ENCODE measurements at places on chromosomes 13 and 19.

GRCh38 chr13:45615501-45616101 is at the start of gene ERICH6B:
ERICH6B (minus strand) TSS chr13:45615739; CDS start chr13:45597005, 18,734 bp downstream.
- DNase-seq = peak; percentile 69

GRCh38 chr13:86792153-86792651 is 879.0 kb upstream of the SLITRK5 start:
- no peak for DNase-seq

GRCh38 chr13:46052319-46053161 is at the start of gene ZC3H13:
ZC3H13 (minus strand) TSS chr13:46052746; CDS start chr13:46045507, 7,239 bp downstream.
- DNase-seq = peak; percentile 92

DNA sequence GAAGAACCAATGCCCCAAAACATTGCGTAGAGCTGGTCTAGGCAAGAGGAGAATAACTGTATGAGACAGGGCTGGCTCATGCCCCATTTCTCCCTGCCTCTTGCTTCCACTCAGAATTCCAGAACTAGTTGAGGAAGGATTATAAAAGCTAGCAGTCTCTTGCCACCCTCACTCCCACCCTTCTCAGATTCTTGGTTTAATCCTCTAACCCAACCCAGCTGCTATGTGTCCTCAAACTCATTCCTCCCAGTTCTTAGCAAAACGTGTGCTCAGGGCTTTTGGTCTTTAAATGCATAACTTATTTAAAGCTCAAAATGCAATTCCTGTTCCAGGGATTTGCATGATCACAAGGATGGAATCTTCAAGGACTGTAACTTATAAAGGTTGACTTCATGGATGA is 466.3 kb downstream of the COG6 start:
- peak; percentile 75 for DNase-seq

- no peak for DNase-seq
Observed at GRCh38 chr19:3189702-3190469, 4.2 kb downstream of the NCLN start.

DNA sequence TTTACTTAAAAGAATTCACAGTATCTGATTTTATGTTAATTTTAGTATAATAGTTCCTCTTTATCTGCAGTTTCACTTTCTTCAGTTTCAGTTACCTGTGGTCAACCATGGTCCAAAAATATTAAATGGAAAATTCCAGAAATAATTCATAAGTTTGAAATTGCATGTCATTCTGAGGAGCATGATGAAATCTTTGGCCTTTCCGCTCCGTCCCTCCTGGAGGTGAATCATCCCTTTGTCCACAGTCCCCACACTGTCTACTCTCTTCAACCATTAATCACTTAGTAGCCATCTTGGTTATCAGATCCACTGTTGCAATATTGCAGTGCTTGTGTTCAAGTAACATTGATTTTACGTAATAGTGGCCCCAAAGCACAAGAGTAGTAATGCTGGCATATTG is 26.9 kb downstream of the SLITRK6 start:
- DNase-seq = no peak

DNA sequence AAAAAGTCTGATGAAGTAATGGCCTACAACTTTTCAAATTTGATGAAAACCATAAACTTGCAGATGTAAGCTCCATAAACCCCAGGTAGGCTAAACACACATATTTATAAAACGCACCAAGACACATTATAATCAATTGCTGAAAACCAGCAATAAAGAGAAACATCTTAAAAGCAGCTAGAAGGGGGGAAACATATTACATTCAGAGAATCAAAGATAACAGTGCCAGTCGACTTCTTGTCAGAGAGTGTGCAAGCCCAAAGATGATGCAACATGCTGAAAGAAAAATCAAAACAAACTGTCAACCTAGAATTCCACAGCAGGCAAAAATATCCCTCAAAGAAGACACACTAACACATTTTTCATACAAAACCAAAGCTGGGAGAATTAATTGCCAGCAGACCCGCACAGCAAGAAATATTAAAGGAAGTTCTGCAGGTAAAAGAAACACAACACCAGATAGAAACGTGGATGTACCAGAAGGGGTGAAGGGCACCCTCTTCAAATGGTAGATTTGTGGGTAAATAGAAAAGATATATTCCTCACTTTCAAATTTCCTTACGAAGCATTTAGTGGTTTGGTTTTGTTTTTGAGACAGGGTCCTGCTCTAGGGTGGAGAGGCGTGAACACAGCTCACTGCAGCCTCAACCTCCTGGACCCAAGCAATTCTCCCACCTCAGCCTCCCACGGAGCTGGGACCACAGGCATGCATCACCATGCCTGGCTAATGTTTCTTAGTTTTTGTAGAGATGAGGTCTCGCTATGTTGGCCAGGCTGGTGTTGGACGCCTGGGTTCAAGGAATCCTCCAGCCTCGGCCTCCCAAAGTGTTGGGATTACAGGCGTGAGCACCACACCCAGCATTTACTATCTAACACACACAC is 16.5 kb upstream of the ATP1A3 start:
- no peak for DNase-seq

- no peak for DNase-seq
Observed at GRCh38 chr13:71621174-71622124, 245.6 kb downstream of the DACH1 start.

- DNase-seq = no peak
Observed at GRCh38 chr13:39385154-39385553, 217.8 kb downstream of the LHFPL6 start.

GRCh38 chr19:2824129-2824528 is 4.5 kb downstream of the ZNF554 start:
- no peak for DNase-seq

- DNase-seq = peak; percentile 69
Observed at GRCh38 chr19:51131780-51132680, 7.3 kb downstream of the SIGLEC9 start.

DNA sequence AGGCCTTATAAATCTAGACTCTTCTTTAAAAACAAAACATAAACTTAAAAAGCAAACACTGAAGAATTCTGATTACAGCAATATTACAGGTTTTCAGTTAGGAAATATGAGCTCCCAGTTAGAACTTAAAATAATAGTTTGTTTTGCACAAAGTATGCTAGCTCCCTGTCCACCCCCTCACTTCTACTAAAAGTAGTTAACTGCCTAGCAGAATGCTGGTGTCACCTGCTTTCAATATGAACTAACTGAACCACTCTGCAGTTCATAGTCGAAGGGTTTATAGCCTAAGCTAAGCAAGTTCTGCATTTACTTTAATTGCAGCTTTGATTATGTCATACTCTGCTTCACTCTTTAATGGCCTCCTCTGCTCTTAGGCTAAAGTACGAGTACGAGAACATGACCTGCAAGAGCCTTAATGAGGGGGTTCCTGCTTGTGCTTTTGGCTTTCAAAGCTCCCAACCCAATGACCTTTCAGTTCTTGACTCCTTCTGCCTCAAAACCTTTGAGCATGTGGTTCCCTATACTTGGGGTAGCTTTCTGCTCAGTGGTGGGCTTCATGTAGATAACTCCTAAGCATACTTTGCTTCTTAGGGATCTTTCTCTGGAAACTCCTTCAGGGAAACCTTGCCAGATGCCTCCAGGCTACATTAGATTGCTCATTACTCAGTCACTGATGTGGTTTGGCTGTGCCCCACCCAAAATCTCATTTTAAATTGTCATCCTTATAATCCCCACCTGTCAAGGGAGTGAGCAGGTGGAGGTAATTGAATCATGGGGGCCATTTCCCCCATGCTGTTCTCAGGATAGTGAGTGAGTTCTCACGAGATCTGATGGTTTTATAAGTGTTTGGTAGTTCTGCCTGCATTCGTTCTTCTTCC is 278.9 kb upstream of the ARGLU1 start:
- no peak for DNase-seq

GRCh38 chr19:1729568-1729925 is 23.8 kb upstream of the ONECUT3 start:
- DNase-seq = no peak

DNA sequence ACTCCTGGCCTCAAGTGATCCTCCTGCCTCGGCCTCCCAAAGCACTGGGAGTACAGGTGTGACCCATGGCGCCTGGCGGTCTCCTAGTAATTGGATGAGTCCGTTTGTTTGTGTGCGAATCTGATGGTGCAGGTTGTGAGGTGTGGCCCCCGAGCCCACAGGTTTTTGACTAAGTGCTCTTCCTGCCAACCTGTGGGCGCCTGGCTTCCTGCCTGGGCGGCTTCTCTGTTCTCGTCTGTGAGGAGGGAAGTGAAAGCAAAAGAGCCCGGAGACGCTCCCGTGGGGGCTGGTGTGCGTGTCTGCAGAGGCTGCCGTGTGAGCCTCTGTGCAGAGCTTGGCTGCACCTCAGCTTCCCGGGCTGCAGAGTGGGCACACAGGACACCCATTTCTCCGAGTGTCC is 10.0 kb downstream of the ARHGAP45 start:
- DNase-seq = no peak

DNA sequence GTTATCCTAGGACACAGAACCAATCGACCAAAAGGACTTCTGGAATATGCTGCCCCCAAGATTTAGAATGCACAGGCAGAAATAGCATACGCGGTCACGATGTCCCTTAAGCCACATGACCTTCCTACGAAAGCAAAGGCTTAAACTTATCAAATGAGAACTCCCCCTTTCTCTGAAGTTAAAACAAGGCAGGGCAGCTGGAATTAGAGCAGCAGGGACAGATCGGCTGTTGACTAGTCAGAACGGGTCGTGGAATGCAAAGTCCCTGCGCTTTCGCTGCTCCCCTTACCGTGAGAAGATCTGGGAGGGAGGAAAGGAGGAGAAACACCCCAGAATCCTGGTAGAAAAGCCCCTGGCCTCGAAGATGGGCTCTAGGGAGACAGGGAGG is 799 bp upstream of the USPL1 start:
- peak; percentile 97 for DNase-seq

GRCh38 chr19:42512130-42512636 is 16.1 kb downstream of the CEACAM1 start:
- no peak for DNase-seq

DNA sequence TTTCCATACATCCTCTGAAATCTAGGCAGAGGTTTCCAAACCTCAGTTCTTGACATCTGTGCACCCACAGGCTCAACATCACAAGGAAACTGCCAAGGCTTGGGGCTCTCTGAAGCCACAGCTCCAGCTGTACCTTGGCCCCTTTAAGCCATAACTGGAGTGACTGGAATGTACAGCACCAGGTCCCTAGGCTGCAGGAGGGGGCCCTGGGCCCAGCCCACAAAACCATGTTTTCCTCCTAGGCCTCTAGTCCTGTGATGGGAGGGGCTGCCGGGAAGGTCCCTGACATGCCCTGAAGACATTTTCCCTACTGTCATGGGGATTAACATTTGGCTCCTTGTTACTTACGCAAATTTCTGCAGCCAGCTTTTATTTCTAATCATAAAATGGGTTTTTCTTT is 1093.0 kb upstream of the PCDH9 start:
- DNase-seq = no peak

All from retinal pigment epithelial cell (primary cell).